HepG2 (cell line): ENCODE measurements at places on chromosomes 12 and 14. TPM values are rescaled to one million over a fixed set of nuclear protein-coding genes. Genes with fewer than 3 reads are reported as not detected.
A peak's percentile ranks its signal among the peaks of the same experiment; 100 is the strongest.

GRCh38 chr12:12333407-12334366, 16.4 kb downstream of the MANSC1 start:
- no peak for DNase-seq

- DNase-seq: no peak
These were observed 9.1 kb upstream of the TMTC1 start for GRCh38 chr12:29792853-29793252.

OASL gene
- 0.18 and 0.22 TPM in 2 replicates for total RNA-seq

DNA sequence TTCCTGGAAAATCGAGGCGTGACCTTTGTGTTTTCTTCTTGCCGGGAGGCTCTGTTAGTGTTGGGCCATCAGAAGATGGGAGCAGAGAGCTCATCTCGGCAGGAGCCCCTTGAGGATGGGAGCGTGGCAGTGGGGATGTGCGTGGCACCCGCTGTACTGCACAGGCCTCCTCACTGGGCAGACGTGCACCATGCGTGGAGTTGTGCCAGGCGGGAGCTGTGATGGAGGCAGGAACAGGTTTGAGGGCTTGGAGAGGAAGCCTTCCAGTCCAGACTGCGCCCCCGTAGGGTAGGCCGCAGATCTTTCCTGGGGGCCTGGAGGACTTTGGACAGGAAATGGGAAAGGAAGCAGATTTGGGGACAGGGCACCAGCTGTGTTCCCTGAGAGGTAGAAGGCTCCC, 197.5 kb downstream of the TSPAN9 start:
- no peak for DNase-seq

GUCY2C gene
- not detected in 2 replicates for total RNA-seq

DNA sequence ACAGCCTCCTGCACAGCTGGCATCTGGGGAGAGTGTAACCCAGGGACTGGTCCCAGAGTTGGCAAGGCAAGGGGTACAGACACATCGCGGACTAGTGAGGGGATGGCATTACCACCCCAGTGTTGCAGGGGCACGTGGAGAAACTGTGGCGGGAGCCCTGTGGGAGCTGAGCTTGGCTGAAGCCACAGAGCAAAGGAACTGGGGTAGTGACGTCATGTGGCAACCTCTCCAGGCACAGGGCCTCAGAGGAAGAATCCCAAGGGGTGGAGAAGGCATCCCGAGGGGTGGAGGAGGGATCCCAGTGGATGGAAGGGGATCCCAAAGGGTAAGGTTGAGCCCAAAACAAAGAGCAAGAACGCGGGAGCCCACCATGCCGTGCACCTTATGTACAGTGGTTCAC, 70.1 kb downstream of the GSC start:
- no peak for DNase-seq

DNA sequence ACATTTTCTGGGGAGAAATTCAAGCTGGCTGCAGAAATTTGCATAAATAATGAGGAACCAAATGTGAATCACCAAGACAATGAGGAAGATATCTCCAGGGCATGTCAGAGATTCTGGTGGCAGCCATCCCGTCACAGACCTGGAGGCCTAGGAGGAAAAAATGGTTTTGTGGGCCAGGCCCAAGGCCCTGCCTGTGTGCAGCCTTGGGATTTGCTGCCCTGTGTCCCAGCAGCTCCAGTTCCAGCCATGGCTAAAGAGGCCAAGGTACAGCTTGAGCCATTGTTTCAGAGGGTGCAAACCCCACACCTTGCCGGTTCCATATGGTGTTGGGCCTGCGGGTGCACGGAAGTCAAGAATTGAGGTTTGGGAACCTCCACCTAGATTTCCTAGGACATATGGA, 147.5 kb downstream of the ADCK1 start:
- DNase-seq: no peak

- no peak for DNase-seq
These were observed 329.8 kb downstream of the PAWR start for GRCh38 chr12:79360936-79361335.

DNA sequence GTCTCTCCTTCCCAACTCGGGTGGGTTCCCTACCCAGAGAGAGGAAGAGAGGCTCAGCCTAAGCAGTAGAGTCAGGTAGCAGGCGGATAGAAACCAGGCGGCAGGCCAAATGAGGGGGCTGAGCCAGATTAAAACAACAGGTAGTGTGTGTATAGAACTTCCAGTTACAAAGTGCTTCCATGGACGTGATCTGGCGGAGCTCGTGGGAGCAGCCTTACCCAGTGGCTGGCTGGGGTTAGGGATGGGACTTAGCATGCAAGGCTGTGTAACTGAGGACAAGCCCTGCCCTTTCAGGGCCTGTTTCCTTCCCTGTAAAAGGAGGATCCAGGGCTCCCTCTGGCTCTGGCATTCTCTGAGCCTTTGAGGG, 8.3 kb downstream of the KRT80 start:
- DNase-seq: no peak

MORN3 gene
- total RNA-seq: 2.0 TPM in 2 replicates

CRIP2 gene
- 32.1 and 37.9 TPM in 2 replicates for total RNA-seq

DNA sequence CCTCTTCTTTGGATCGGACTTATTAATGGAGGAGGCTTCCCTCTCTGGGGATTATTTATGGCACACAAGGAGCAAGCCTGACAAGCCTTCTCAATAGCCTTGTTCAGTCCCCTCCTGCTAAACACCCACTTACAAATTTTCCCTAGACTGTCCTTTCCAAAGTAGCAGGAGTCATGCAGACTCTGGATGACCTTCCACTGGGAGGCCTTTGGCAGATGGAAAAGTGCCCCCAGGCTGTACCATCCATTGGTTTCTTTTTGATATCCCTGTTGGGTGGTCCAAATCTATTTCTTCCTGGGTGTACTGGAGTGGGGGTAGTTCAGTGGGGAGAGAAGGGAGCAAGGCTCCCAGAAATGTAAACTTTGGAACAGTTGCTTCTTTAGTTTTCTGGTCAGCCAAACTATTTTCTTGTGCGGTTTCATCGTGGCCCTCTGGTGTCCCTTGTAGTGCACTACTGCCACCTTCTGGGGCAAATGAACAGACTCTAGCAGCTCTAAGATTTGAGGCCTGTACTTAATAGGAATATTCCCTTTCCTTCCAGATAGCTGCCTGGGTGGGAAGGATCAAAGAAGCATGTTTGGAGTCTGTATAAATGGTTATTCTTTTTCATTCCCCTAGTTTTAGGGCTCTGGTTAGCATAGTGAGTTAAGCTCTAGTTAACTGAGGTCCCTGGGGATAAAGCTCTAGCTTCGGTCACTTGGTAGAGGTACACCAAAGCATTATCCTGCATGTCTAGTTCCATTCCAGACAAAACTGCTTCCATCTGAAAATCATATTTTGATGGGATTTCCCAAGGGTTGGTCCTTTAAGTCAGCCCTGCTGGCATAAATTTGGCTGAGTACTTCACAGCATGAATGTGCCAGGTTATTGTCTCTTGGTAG, 409.5 kb downstream of the SLC6A15 start:
- DNase-seq: peak; percentile 16

- no peak for DNase-seq
These were observed 21.2 kb downstream of the CLECL1 start for GRCh38 chr12:9711664-9712063.

DNA sequence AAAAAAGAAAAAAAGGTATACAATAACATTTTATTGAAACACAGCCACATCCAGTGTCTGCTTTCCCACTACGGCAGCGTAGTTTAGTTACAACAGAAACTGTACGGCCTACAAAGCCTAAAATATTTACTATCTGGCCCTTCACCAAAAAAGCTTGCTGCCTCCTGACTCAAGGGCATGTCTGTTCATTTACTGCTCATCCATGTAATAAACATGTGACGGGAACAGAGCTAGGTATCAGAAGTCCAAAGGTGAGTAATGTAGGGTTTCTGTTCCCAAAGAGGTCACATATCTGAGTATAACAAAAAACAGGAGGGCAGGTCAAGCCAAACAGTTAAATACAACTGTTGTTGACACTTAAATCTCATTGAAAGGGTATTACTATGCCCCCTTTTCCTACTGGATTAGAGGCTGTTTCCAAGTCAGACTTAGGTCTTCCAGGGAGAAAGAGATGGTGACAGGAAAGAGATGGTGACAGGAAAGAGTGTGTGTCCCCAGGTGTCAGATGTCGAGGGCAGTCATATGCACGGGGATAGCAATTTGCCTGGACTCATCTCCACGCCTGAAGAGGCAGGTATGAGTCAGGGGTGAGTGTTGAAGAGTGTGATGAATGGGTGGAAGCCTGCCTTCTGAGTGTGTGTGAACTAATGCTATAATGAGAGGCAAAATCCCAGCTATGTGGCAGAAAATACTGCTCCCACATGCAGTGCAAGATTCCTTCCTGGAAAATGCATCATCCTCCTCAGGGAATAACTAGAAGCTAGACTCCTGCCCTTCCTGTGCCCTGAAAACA, 77.7 kb downstream of the MAP3K9 start:
- no peak for DNase-seq

DNA sequence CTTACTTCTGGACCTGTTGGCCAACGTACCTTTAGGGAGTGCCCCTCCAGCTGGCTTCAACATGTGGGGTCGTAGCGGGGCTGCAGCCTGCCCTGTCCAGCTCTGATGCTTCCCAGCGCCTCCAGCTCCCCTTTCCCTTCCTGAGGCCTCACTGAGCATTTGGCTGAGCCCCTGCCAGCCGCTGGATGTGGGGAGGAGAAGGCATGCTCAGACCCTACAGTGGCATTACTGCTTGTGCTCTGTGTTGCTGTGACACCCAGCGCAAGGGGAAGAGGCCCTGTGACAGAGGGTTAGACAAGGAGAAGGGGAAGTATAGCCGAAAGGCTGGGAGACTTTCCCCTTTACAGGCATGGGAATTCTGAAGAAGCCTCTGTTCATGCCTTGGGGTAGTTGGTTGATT, 145.9 kb downstream of the PRKCH start:
- DNase-seq: no peak

GRCh38 chr12:78556651-78557050, 307.9 kb upstream of the SYT1 start:
- no peak for DNase-seq
